Endothelial cell of umbilical vein (primary cell): ENCODE measurements at places on chromosomes 11 and 22. TPM values are rescaled to one million over a fixed set of nuclear protein-coding genes. Genes with fewer than 3 reads are reported as not detected.

Gene KRTAP5-8
- total RNA-seq, result not detected in 2 replicates

Gene NTM
- 1.00 and 1.0 TPM in 2 replicates for total RNA-seq

Gene DSCAML1
- total RNA-seq, result not detected in 2 replicates

Gene GPR152
- total RNA-seq, result not detected in 2 replicates

Gene MYO18B
- not detected in 2 replicates for total RNA-seq

Gene PYGM
- 0.39 and 0.62 TPM in 2 replicates for total RNA-seq
